ENCODE measurements at places on chromosomes 5 and 9.
A peak's percentile ranks its signal among the peaks of the same experiment; 100 is the strongest.

DNA sequence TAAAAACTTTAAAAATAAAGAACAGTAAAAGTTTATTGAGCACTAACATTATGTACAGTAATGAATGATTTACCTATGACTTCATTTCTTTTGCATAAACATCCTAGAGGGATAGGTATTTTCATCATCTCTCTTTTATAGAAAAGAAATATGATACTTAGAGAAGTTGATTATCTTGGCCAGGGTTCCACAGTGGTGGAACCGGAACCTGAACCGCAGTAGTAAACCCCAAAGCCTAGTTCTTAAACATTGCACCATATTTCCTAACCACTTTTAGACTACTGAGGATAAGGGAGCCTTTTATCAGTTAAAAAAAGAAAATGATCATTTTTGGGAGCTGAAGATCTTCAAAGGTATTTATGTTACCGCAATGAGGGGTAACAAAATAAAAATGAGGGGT, 205.7 kb upstream of the SGCD start:
- no peak for DNase-seq

- DNase-seq: no peak
These were observed 34.7 kb upstream of the ADRB2 start for GRCh38 chr5:148791696-148792095.

GRCh38 chr5:111198281-111198966, 25.8 kb upstream of the CAMK4 start:
- DNase-seq: no peak

DNA sequence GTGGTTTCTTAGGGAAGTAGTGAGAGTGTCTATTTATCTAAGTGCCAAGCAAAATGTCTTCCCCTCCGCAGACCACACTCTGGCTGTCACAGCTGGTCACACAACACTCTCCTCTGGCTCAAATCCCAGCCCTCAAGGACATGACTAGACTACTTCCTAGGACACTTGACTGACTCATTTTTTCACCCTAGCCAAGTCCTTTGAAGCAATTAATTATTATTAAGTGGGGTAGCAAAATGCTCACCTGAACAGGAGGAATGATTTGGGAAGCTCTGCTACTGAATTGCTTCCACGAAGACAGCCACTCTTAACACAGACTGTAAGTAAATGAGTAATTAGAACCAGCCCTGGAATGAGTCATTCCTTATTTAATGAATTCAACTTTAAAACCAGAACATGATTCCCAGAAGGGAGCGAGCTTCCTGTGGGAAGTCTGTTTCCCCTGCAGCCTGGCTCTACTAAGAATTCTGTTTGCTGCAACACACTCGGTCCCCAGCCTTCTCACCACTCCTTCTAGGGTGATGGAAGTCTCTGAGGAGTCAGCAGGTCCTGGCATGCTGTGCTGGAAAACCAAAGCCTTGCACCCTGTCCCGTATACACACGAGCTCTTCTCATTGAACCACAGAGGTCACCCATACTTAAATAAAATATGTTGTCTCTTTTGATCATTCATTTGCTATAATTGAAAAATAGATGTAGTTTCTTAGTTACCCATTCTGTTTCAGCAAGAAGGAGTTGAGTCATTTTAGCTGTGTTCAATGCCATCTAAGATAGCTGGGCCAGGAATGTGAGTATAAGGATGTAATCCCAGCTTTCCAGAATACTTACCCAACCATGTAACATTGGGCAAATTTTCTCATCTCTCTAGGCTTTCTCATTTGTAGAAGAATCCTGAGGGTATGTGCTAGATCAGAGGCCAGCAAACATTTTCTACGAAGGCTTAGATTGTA, 218.6 kb upstream of the RASEF start:
- peak; percentile 58 for DNase-seq

DNA sequence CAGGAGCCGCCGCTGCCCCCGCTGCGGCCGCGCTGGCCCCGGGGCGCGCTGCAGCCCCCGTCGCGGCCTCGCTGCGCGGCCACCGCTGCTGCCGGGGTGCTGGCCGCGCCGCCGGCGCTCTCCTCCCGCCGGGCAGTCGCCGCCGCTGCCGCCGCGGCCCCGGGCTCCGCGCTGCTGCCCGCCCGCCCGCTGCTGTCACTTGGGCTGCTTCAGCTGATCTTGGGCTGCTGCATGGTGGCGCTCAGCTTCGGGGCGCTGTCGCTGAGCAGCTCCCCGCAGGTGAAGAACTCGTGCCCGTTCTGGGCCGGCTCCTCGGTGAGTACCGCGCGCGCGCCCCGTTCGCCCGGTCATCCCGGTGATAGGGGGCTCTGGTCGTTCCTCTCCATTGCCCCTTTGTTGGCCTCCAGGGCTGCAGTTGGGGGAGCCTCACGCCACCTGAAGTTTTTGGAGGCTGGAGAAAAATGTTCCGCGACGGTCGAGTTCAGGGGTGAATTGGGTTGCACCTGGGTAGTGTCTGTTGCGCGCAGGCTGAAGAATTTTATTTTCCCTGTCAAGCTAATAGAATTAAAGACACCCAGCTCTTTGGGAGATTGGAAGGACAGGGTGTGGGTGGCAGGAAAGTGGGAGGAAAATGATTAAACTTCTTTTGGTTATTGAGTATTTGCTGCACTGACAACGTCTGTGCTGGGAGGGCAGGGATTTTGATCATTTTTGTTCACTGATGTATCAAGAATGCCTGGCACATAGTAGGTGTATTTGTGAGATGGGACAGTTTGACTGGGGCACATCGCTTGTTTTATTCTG, 596 bp downstream of the ENTREP1 start:
- no peak for DNase-seq

GRCh38 chr5:17189381-17190036, 27.9 kb upstream of the BASP1 start:
- no peak for DNase-seq

GRCh38 chr9:27888661-27889295, 315.5 kb upstream of the C9orf72 start:
- no peak for DNase-seq

DNA sequence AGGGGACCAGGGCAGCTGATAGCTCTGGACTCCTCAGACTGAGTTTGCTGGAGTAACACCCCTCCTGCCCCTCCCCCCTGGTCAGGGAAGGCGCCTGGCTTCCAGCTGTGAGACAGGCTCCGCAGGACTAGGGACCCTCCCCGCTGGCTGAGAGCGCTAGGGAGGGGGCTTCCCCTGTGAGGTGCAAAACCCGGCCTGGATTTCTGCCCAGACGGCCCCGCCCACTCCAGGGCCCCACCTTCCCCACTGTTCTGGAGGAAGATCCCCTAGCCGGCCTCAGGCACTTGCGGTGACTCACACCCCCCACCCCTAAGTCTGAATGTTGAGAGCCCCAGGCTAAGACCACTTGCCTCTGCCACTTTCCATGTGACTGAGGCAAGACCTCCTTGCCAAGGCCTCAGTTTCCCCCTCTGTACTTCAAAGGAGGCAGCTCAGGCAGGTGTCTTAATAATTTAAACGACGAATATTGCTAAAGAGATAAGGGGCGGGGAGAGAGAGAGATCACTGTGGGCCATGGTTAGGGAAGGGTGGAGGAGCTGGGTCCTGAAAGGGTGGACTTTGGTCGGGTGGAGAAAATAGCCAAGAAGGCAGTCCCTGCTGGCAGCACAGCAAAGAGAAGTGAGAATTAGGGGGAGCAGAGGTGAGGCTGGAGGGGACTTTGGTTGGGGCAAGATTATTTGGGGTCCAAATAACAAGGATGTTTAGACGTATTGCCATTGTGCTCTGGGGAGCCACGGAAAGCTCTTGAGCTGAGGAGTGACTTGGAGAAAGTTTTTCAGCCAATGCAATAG, 1.0 kb upstream of the DAB2IP start:
- peak; percentile 49 for DNase-seq

- no peak for DNase-seq
These were observed 23.1 kb upstream of the SPTLC1 start for GRCh38 chr9:92138157-92138959.
